ENCODE measurements at places on chromosomes 2 and 18.

- DNase-seq, result no peak
These were observed 252.0 kb upstream of the SIX3 start for GRCh38 chr2:44689516-44689915.

DNA sequence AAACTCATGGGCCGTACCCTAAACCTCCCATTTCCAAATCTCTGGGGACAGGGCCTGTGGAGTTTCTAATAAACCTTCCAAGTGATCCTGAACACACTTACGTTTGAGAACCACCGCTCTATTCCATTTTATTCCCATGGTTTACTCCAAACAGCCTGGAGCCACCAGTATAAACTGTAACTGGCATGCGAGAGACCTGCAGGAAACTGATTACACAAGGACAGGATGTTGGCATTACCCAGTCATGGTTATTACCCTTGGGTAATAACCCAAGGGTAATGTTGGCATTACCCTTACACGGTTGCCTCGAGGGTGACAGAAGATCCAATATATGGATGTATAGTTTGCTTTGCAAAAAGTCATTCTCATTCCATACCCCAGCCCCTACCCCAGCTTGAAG, 37.0 kb upstream of the YPEL5 start:
- no peak for DNase-seq

- DNase-seq, result no peak
These were observed 178.6 kb upstream of the SALL3 start for GRCh38 chr18:78801011-78801410.

DNA sequence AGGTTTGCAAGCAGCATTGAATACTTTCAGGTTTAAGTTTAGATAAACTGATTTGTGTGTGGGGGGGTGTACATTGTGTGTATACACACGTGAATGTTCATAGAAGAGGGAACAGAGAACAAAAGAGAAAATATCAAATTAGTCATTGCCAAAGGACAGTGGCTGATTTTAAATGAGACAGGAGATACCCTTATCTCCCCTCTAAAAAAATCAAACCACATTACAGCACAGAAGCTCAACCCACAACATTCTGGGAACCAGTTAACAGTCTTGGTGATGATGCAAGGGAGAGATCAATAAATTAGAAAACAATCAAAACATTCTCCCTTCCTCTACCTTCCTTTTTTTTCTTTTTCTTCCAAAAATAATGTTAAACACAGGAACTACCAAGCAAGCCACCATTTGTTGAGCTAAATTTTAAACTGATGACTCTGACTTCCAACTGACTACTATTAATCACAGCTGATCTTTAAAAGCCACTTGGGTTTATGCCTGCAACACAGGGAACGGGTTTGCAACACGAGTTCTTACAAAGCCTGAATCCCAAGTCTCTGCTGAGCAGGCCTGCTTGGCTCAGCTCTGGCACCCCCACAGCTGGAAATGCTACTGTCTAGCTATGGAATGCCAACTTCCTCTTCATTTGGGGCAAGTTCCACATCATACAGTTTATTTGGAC, 119.2 kb upstream of the ACVR1C start:
- no peak for DNase-seq

DNA sequence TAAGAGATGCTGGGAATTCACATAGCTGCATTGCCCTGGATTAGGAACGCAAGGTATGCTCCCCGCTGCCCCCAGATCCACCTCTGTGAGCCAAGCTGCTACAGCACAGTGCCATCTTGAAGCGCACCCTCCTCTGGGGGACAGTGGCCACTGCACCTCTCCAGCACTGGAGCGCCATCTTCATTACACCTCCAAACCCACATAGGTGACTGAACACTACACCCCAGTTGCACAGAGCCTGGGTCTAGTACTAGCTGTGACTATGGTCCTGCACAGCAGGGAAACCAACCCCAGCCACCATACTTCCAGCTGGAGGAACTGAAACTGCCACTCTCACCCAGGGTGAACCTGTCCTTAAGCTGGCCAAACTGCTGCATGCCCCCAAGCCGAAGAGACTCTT, 84.6 kb downstream of the TMEM237 start:
- DNase-seq, result no peak

DNA sequence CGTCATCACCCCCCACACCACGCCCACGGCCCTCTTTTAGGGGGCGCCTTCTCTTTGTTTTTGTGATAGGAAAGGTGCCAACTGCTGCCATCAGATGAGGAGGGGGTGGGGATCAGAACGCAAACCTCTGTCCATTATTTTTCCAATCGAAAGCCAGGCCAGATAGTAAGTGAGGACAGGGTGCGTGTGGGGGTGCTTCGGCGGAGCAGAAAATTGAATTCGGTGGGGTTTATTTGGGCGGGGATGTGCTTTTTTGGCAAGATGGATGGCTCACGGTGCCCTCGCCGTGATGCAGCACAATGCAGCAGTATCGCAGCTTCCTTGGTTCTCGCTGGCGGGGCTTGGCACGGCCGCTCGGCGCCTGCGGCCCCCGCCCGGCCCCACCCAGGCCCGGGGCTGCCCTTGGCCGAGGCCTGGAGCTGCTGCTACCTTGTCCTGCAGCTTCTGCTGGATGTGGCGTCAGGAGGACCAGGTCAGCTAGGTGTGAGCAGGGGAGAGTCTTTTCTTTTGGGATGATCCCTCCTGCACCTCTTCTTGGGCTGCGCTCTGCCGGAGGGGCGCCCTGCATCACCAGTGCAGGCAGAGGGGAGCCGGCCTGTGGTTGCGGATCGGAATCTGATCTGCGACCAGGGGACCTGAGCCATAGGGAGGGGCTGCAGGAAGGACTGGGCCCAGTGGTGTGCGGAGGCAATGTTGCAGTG, 1.3 kb downstream of the SPTBN1 start:
- peak; percentile 77 for DNase-seq

- DNase-seq, result peak; percentile 21
These were observed 1.8 kb upstream of the TBR1 start for GRCh38 chr2:161414042-161415033.

- no peak for DNase-seq
These were observed 109.5 kb downstream of the CDC42EP3 start for GRCh38 chr2:37561615-37562569.

DNA sequence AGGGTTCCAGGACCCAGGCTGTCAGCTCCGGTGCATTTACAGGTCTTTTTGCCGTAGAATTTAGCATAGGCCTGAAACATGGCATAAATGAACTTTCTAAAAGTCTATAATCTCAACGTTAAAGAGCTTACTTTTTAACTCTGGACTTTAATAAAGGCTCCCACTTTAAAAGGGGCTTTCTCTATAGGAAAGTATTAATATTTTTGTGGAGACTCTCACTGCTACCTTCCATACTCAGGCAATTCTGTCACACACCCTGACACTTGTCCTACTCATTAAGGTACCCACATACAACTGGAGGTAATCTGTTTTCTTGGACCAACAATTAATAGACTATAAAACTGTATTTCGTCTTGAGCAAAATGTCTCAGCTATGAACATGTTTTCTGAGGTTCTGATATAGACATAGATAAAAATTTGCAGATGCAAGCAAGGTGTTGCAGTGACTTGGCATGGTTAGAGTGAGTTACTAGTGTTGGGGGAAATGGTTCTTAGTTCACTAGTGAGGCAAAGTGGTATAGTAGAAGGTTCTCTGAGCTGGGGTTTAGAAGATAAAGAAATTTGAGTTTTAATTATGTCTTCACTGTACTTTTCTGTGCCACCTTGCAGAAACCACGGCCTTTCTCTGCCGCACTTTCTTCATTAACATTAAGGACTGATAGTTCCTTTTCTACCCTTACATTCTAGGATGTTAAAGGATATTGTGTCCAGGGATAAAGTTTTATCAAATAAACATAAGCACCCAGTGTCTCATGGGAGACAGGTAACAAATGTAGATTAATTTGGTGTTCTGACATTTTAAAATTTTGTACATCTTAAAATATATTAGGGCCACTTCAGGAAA, 10.8 kb upstream of the NR4A2 start:
- DNase-seq, result no peak

DNA sequence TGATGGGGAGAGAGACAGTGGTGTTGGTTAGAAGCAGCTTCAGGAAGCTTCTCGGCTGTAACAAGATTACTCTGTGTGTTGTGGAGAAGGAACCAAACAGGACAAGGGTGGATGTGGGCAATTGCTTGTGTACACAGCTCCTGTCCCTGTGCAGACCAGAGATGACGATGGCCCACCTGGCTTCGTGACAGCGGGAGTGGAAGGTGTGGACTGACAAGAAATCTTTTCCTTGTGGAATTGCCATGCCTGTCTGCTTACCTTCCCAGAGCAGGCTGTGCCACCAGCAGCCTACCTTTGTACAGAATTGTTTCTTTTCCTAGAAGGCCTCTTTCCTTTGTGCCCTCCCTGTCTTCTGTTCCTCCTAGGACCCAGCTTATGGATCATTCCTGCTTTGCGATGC, 93.8 kb downstream of the ITGB1BP1 start:
- no peak for DNase-seq

DNA sequence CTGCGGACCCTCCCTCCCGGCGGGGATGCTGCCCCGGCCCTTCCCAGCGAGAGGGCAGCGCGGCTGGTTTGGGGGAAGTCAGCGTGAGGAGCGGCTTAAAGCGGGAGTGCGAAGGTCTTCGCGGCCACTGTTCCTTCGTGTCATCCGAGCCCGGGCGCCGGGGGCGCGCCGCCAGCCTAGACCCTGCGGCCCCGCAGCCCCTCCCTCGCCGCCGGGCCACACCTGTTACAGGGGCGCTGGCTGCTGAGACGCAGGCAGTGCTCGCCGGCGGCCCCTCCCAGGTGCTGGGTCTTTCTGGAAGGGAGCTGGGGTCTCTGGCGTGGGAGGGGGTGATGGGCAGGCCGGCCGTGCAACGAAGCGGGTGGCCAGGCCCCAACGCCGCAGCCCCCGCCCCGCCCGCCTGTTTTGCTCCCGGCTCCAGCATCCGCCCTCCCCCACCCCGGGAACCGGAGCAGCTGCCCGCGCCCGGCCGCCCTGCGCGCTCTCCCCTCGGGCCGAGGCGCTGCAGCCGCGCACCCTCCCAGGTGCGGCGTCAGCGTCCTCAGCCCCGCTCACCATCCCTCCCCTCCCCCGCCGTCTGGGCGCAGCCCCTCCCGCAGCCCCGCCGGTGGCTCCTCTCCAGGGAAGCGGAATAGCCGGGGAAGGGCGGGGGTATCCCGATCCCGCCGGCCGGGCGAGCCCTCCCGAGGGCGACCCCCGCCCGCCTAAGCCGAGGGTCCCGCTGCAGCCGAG, 727 bp downstream of the KIF1A start:
- peak; percentile 58 for DNase-seq

- no peak for DNase-seq
These were observed 1.4 kb downstream of the MSH2 start for GRCh38 chr2:47404356-47404755.

GRCh38 chr2:101076581-101076980, 74.5 kb downstream of the RPL31 start:
- no peak for DNase-seq

- peak; percentile 81 for DNase-seq
These were observed 134.8 kb upstream of the THUMPD2 start for GRCh38 chr2:39913648-39914461.

GRCh38 chr18:27752944-27753343, 424.0 kb downstream of the CDH2 start:
- no peak for DNase-seq

- no peak for DNase-seq
These were observed 50.1 kb upstream of the CCDC150 start for GRCh38 chr2:196589419-196589818.

DNA sequence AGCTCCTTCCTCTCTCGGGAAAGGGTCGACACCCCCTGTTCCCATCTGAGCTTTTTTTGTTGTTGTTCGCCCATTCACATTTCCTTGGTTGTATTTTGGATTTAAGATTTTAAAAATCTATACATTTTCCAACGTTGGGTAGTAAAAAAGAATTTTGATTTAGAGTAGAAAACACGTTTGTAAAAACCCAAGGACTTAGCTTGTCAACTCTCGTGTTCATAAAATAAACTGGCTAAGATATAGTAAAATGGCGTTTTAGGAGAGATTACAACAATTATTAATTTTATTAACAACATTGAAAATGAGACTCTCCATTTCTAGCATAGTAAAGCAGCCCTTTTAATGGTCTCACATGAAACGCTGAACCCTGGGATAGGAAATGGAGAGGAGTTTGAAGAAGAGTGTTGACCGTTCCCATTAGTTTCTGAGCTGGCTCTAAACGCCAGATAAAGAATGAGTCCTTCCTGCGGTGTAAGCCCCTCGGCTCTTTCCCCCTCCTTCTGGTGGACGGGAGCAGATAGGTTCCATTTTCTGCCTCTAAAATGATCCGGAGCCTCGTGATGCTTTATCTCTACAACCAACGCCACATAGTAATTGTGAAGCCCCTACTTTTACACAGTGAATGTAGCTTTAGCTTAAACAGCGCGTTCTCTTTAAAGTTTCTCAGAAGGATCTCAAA, 24.0 kb upstream of the ZNF516 start:
- DNase-seq, result no peak

- no peak for DNase-seq
These were observed 166.7 kb upstream of the ZNF521 start for GRCh38 chr18:25518716-25519053.

GRCh38 chr2:19868701-19869580, 32.8 kb downstream of the TTC32 start:
- no peak for DNase-seq

DNA sequence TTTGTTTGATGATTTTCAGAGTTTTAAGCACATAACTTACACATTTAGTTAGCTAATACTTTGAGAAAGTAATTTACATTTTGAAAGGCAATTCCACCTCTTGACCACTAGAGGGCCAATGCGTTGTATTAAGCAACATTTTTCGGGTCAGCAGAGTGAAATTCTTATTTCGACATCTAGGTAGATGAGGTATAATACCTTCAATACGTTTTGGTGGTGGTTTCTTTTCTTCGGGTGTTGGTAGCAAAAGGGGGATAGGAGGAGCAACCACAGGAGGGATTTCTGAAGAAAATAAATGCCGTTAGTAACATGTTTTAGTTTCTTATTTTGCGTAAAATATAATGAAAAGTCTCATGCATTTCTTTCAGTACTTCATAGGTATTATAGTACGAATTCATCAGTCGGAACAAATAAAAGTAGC, 106.3 kb downstream of the TTN start:
- DNase-seq, result no peak

- no peak for DNase-seq
These were observed 213.9 kb downstream of the ANAPC1 start for GRCh38 chr2:111669928-111670695.

DNA sequence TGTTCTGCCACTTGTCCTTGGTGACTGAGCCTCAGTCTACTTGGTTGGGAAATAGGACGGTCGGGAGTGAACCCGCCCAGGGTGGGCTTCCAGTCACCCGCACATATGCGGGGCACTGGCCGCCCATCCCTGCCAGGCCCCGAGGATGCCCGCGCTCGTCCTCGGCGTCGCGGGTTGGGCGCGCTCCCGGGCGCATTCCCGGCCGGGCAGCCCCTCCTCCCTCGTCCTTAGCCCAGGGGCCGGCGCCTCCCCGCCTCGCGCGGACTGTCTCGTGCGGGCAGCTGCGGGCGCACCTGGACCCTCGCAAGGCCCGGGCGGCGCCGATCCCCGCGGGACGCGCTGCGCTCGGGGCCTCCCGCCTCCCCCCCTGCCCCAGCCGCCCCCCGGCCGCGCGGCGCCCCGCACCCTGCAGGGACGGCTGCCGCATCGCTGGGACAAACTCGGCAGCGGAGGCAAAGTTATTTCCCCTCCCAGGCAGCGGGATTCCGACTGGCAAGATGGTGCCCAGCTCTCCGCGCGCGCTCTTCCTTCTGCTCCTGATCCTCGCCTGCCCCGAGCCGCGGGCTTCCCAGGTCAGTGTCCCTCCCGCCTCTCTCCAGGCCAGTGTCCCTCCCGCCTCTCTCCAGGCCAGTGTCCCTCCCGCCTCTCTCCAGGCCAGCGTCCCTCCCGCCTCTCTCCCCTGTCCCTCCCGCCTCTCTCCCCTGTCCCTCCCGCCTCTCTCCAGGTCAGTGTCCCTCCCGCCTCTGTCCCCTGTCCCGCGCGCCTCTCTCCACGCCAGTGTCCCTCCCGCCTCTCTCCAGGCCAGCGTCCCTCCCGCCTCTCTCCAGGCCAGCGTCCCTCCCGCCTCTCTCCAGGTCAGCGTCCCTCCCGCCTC, at the start of gene FBLN7:
FBLN7 (plus strand) TSS at position 227 of the 874 bp plus-strand sequence; CDS start at position 498, 271 bp downstream.
- DNase-seq, result no peak
